ENCODE measurements at places on chromosomes 3 and 15. TPM values are rescaled to one million over a fixed set of nuclear protein-coding genes. Genes with fewer than 3 reads are reported as not detected.

GRCh38 chr3:67048715-67049074 is 50.6 kb downstream of the KBTBD8 start:
- DNase-seq: no peak

Gene ITIH4
- total RNA-seq: 10.2 TPM

Gene LXN
- 17.0 TPM for total RNA-seq

DNA sequence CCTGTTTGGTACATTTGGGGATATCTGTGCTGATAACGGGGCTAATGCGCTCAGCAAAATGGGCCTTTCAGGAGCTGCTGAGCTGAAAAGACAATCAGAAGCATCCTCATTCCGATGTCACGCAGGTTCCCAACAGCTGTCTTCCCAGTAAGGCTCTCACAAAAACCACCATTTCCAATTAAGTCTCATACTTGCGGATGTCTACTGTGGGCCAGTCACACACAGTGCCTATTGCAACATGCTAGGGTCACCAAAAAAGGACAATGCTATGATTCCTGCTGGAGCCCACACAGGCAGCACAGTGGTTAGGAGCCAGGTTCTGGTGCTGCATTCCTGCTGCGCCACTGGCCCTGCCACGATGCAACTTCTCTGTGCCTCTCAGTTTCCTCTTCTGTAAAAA is 16.4 kb upstream of the LDHAL6B start:
- DNase-seq: no peak

Gene AGBL1
- total RNA-seq: not detected

GRCh38 chr15:58650102-58650501 is 99.4 kb downstream of the ADAM10 start:
- no peak for DNase-seq

Gene CSTA
- total RNA-seq: 3.6 TPM

DNA sequence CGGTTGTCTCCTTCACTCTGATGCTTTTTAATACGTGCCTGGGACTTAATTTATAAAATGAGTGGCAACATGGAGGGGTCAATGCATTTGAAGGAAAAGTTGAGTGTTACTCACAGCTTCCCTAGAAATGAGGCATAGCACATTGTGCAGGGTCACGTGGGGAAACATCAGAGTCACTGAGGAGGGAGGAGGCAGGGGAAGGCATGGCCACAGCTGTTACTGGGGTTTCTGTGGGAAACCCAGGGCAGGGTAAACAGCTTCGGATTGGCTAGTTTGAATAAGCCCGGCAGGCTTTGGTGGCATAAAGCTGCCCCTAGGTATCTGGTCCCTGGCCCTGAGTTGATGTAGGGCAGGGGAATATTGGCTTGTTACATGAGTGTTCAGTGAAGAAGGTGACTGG is 98.9 kb upstream of the ST8SIA2 start:
- DNase-seq: no peak

- no peak for DNase-seq
Measured at GRCh38 chr15:85477730-85478129, 97.3 kb downstream of the AKAP13 start.
